ENCODE measurements at places on chromosomes 2 and 18.
A peak's percentile ranks its signal among the peaks of the same experiment; 100 is the strongest.

DNA sequence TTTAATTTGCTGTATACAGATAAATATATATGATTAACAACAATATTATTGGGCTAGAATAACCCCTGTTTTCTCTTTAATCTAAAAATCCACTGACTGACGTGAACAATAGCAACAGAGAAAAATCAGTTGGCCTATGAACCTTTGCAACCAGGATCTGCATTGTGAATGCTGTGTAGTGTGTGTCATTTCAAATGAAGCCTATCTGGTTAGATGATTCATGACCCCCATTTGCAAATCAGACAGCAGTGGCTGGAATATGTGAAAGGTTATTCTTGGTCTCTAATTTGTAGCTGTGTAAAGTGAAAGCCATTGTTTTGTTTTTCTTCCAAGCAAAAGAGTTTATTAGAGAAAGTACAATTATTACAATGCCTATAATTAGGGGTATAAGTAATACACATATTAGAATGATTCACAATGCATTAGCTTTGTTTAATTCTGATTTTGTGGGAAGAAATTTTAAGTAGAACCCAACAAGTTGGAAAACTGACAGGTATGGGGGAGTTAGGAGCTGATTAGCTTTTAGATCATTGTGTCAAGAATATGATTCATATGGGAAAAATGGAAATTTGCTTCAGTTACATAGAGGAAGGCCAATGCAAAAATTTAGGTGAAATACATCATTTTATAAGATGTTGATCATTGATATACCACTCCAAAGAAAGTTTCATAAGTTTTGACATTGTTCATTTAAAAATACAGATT is 1362.2 kb upstream of the TMEFF2 start:
- DNase-seq = peak; percentile 1

DNA sequence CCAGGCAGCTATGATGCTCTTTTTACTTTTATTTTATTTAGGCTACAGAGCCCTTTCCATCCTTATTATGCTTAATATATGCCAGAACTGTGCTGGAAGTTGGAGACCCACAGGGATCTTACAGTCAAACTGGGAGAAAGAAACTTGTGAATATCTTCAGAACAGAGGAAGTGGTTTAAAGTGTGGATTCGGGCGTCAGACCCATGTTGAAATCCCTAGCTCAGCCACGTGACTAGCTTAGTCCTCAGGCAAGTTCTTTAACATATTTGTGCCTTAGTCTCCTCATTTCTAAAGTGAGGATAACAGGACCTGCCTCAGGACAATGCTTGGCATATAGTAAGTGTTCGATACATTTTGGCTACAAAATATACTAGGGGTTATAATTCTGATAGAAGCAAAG is 59.1 kb downstream of the MAP3K20 start:
- DNase-seq = no peak

DNA sequence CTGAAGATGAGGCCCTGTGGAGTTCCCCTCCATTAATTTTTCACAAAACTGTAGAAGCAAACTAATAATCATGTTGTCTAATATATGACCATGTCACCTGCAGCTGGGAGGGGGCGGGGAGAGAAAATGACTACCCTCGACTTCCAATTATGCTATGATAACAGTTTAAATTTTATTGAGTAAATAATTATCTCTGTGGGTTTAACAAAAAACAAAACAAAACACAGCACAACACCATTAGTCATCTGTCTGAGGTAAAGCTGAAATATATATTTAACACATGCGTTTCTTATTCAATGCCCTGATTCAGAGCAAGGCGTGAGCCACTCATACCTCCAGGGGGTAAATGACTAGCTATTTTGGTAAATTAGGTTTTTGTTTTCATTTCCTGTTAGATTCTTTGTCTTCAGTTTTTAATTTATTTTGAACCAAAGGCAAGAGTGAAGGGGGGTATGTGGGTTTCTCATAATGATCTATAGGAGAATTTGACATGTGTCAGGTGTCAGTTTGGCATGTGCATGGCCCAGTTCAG is 77.4 kb upstream of the ZCCHC2 start:
- DNase-seq = no peak

DNA sequence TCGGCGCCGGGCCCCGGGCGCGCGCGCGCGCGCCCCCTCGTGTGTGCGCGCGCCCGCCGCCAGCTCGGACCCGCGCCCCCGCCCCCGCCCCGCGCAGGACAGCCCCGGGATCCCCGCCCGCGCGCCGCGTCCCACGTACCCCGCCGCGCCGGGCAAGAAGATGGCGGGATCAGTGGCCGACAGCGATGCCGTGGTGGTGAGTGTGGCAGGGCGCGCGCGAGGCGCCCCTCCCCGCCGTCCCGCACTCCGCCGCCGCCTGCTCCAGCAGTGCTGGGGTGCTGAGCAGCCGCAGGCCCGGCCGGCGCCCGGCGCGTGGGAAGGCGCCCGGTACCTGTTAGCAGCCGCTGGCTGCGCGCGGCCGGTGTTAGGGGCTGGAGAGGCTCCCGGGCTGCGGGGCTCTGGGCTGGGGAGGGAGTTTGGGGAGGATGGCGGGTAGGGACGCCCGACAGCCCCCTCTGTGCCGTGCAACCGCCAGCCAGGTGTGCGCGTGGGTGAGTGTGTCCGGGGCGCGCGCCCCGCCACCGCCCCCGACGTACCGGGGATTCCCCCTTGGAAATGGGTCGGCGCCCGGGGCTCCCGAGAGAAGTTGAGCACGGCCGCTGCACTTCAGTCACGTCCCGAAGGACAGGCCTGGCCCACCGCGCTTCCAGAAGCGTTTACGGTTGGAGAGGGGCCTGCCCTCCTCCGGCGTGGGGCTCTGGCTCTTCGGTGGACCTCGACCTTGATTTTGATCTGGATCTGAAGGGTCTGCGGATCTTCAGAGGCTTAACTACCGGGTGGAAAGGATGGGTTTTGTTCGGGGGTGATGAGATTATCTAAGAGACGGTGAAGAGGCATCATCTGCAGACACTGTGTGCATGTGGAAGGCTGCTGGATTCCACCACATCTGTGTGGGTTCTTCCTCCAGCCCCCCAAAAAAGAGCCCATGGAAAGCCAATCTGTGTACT is 697 bp downstream of the LGALSL start:
- peak; percentile 47 for DNase-seq

- DNase-seq = peak; percentile 85
These were observed 130.8 kb upstream of the NT5C1B start for GRCh38 chr2:18719978-18720775.

- DNase-seq = peak; percentile 40
These were observed 13.2 kb upstream of the DNAJC27 start for GRCh38 chr2:24984912-24985311.

DNA sequence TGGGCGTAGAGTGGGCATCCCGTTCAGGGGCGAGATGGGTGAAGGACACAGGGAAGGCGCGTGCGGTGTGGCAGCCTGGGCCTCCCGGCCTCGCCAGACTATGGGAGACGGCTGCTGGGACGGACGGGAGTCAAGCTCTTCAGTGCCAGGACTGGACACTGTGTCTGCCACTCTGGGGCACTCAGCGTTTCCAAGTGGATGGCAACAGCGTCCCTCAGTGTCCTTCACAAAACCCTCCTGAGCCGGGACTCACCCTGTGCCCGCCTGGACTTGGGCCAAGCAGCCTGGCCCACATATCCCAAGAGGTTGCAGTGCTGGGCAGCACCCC is 16.3 kb upstream of the BOK start:
- DNase-seq = no peak

DNA sequence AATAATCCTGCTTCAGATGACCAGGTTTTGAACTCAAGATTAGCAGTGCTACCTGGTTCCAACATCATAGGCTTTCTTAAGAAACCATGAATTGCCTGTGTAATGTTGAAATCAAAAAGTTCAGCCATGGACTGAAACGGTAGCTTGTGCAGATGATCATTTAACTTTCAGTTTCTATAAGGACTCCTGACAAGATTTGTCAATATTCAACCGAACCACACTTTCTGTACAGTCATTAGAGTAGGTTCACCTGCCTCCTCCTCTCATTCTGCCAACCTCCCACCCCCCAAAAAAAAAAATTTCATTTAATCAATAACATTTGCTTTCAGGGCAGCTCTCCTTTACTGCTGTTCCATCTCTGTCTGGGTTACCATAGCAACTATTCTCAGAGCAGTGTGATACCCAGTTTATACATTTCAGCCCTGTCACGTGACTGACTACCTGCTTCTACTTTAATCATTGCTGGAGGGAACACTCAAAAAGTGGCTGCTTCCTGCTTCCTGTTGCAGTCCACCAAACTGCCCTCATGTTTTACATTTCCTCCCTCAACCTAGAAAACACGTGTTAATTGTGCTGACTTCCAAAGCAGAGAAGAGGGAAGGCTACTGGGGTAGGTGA is 275.5 kb downstream of the SS18 start:
- no peak for DNase-seq

DNA sequence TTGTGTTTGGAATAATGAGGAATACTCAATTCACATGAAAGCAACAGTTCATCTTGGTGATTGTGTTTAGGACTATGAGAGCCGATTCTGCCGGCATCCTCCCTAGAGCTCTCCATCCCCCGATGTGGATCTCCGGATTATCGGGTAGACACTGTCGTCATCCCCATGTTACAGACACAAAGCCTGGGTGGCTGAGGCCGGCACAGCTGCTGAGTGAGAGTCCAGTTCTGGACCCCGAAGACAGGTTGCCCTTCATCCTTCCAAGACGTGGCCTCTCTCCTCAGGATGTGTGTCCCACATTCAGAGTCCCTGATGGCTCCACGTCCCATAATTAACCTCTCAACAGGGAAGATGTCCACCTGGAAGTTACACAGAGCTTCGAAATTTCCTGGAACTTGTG is 129.3 kb downstream of the HDAC4 start:
- no peak for DNase-seq

DNA sequence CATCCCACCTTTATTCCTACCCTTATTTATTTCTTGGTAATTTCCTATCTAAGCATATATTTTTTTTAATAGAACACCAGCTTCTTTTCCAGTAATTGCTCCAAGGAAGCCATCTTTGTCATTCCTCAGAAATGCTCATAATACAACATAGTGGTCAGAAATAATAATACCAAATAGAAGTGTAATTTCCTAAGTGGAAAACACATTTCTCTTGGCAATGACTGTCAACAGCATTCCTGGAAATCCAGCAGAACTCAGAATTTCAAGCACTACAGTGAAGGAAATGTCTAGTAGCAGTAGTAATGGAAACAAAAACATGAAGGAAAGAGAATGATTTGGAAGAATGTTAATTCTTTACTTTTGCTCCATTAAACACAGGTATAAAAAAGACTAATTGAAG is 56.6 kb downstream of the GDF7 start:
- peak; percentile 78 for DNase-seq

All from fibroblast of skin of scalp (primary cell).